Fibroblast of skin of right quadriceps (primary cell): ENCODE measurements at places on chromosomes 11 and 22.
A peak's percentile ranks its signal among the peaks of the same experiment; 100 is the strongest.

DNA sequence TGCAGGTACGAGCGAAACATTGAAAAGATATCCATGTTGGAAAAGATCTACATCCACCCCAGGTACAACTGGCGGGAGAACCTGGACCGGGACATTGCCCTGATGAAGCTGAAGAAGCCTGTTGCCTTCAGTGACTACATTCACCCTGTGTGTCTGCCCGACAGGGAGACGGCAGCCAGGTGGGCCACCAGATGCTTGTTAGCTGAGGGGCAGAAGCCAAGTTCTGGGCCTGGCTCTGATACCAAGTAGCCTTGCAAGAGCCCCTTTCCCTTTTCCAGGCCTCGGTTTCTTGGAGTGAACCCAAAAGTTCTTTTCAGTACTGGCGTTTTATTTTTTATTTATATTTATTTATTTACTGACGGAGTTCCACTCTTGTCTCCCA, 9.6 kb downstream of the F2 start:
- no peak for DNase-seq

GRCh38 chr11:68338051-68338780, 25.8 kb downstream of the LRP5 start:
- peak; percentile 33 for DNase-seq

DNA sequence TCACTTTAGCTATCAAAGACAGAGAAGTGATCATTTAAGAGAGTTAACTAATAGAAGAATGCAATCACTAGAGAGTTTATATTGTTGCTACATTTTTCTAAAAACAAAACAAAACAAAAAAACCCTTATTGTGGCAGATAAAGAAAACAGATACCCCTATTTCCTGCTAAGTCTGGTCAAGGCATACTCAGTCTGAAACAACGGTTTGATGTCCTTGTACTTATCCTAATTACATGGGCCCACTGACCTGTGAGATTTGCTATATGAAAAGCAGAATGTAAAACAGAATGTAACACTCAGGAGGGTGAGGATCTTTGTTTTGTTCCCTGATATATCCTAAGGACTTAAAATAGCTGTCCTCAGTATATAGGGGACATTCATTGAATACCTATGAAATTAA, 24.6 kb downstream of the MAML2 start:
- DNase-seq = no peak

- no peak for DNase-seq
Observed at GRCh38 chr11:21104641-21105040, 435.3 kb downstream of the NELL1 start.

DNA sequence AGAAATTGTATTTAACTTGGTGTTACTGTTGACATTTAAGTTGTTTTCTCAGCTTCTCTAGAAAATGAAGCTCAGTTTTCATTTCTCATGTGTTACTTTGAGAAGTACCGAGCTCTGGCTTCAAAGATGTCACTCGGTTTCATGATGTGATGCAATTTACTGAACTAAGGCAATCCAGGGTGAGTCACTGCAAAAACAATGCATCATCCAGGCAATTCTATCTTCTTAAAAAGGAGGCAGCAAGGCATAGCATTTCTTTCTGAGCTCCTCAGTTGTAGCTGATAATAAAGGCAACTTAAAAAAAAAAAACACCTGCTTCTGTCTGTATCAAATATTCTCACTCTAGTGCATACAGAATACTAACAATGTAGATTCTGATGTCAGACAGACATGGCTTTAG, 91.1 kb upstream of the KCNA4 start:
- DNase-seq = peak; percentile 84

DNA sequence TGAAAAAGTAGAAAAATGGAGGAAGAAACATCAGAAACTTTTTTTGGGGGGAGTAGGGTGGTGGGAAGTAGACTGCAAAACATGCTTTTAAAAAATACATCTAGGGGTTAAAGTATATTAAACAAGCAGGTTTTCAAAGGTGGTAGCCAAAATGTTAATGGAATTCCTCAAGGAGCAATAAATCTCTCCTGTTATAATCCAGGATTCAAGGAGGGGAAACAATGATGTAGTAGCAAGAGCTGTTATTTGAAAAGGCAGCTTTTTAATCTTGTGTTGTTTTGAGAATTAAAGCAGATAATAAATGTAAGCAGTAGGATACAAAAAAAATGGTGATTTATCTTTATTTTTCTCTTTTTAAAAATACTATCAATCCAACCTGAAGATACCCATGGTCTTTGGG, 736.5 kb upstream of the CCDC90B start:
- DNase-seq = no peak

DNA sequence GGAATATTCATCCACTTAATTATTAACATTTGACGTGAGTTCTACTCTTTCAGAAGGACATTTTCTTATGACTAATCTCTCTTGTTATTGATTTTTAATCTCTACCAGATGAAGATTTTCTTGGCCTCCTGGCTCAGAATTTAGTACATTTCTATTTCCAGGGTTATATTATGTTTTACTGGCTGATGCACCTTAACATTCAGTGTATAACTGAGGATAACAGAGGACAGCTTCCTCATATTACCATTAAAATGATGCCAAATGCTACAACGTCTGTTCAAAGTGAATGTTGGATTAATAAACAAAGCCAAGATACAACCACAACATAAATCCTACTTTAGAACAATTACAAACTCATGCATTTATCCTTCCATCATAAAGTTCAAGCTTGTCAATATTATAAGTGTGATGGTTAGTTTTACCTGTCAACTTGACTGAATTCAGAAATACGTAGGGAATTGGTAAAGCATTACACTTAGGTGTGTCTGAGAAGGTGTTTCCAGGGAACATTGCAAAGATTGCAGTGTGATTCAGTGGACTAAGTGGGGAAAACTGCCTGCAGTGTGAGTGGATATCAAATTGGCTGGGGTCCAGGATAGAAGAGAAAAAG, 485.2 kb downstream of the LRRC4C start:
- no peak for DNase-seq

DNA sequence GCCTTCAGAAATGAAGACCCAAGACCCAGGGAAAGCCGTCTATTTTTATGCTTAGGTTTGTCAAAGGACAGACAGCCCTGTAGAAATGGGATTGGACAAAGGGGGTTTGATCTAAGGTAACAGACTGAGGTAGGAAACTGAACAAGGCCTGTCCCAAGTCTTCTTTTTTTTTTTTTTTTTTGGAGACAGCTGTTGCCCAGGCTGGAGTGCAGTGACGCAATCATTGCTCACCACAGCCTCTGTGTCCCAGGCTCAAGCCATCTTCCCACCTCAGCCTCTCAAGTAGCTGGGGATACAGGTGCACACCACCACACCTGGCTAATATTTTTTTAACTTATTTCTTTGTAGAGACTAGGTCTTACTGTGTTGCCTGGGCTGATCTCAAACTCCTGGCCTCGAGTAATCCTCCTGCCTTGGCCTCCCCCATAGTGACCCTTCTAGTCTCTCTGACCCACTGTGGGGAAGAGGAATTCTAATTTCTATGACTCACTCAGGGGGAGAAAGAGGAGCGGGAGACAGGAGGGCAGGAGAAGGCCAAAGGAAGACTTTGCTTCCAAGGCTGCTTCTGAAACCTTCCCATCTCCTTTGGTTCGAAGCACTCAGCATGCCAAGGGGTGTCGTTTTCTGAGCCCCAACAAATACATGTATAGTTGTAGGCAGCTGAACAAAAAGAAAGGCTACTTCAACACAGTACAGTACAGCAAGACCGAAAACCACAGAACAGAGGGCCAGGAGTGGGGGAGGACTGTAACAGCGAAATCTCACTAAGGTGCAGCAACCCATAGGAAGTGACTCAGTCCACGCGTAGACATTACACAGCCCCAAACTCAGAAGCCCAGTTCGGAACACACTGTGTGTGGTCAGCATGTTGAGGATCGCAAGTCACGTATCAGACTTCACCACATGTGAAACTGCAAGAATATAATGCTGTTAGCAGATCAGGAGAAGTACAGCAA, 872 bp downstream of the TMA7B start:
- peak; percentile 97 for DNase-seq

- no peak for DNase-seq
Observed at GRCh38 chr22:27591060-27591459, 210.5 kb downstream of the MN1 start.

DNA sequence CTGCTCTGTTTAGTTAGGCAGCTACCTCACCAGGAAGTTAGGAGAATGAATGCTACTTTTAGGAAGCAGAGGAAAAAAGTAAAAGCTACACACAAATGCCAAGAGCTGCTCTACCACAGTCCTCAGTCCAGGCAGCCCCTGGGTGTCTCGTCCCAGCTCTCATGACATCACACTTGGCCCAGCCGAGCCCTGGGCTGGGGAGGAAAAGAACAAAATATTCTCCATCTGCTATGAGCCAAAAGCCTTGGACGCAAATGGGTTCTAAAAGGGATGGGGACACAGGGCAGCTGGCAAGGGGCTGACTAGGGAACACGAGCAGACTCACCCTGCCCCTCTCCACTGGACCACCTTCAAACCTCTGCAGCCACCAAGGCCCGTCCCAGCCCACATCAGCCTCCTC, 26.1 kb downstream of the TMEM184B start:
- no peak for DNase-seq
